ENCODE measurements at places on chromosomes 4 and X.

DNA sequence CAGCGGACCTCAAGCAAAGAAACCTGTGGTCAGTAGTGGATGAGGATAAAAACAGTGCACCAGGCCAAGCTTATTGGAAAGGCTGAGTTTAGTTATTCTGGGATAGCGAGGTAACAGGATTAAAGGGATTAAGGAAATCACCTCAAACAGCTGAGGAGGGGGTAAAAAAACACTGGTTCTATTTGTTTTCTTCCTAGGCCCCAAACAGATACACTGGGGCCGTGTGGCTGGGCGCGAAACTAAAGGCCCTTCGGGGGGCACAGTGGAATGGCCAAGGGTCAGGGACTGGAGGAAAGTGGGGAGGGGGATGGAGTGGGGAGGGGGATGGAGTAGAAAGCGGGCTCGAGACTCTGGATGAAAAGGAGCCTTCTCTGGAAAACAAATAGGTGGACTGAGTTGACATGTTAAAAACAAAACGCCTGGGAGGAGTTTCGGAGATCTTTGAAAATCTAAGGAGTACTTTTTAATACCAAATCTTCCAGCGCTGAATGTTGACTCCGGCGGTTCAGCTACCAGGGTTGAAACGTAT lies 2.9 kb downstream of the SOX3 start:
- DNase-seq: no peak

DNA sequence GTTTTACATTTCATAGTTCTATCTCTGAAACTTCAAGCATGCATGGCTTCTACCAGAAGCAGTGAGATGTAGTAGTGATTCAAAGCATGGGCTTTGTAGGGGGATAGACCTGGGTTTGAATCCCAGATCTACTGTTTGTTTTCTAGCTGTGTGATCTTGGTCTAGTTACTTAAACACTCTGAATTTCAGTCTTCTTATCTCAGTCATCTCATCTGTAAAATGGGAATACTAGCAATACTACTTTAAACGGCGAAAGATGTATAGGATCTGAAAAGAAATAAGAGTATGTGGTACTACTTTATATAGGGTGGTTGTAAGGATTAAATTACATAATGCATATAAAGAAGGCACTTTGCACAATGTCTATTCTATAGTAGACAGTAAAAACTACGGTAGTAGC lies 20.0 kb upstream of the RNF128 start:
- DNase-seq: no peak

- no peak for DNase-seq
Observed at GRCh38 chr4:24529555-24529954, 54.8 kb downstream of the DHX15 start.

DNA sequence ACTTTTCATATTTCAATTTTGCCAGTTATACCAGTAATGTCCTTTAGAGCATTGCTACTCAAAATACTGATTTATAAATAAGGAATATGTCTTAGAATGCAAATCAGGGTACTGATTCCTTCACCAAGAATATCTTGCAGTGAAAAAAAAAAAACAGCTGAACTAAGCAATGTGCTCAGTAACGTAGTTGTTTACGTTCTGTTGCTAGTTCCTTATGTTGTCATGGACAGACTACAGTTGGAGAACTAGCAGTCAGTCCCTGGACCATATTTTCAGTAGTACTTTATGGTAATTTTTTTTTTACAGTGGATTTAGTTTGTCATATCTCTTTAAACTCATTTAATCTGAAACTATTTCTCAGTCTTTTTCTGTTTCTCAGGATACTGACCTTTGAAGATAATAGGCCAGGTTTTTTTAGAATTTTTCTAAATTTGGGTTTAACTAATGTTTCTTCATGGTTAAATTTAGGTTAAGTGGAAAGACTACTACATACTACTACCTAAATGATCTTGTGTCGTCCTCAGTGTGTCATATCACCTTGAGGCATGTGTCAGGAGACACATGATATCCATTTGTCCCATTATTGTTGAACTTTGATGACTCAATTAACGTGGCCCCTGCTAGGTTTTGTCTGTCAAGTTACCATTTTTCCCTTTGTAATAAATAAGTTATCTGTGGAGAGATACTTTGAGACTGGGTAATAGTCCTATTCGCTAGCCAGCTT lies 21.0 kb downstream of the SMARCAD1 start:
- DNase-seq: no peak

- no peak for DNase-seq
Observed at GRCh38 chrX:138847930-138848329, 136.4 kb upstream of the FGF13 start.

Data from activated CD4-positive, alpha-beta T cell treated with anti-CD3 and anti-CD28 coated beads, Interleukin-2, amount 50 U/mL, for 48 hours (primary cell).